Esophagus squamous epithelium (tissue), 5 donors: ENCODE measurements at places on chromosomes 2 and 18. TPM values are rescaled to one million over a fixed set of nuclear protein-coding genes. Genes with fewer than 3 reads are reported as not detected.

The CHAC2 gene
- 11.3 TPM for total RNA-seq

DNA sequence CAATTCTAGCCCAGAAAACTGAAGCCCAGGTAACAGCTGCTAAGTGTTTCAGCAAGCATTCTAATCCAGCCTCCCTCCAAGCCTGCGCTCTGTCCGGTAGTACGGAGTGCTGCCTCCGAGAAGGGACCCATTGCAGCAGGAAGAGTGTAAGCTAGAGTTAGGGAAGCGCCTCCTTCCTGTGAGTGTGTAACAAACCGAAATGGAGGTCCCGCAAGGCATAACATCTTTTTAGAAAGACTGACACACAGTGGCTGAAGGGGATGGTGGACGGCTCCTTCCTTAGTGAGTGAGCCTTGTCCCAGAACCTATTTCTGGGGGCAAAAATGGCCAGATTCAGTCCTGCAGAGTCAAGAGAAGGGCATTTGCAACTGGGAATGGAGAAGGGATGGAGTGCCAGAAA, 12.2 kb downstream of the PKDCC start:
- peak overlapping the region; percentile 31 for H3K27ac ChIP-seq
- no peaks in the 10 kb centered on the region for H3K27me3 ChIP-seq
- DNase-seq, result no peak
- peaks cover 10% of the 10 kb centered on the region for H3K4me1 ChIP-seq
- no peaks in the 10 kb centered on the region for H3K36me3 ChIP-seq
- no peak overlapping the region for H3K4me3 ChIP-seq

DNA sequence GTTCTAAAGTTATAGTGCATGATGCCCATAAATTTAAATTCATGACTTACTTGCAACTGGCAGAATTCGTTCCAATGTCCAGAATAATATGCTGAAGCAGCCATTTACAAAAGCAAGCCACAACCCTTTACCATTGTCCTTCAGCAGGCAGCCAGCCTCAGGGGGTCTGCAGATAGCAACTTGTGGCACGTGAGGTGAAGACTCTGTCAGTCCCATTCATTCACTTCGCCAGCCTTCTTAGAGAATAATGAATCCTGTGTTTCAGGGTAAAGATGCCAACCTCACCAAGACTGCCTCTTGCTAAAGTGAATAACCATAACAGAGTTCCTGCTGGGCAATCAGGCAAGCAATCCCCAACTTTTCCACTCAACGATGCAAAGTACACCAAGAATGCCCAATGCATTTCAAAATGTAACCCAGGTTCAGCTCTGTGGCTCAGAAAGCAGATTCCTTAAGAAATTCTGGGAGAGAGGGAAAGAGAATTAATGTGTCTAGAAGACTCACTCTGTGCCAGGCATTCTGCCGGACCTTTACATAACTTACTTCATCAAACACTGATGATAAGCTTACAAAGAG, 315.4 kb downstream of the NCKAP5 start:
- no peaks in the 10 kb centered on the region for H3K36me3 ChIP-seq
- no peaks in the 10 kb centered on the region for H3K4me1 ChIP-seq
- no peak for DNase-seq
- no peak overlapping the region for H3K4me3 ChIP-seq
- H3K27ac ChIP-seq, result no peak overlapping the region

DNA sequence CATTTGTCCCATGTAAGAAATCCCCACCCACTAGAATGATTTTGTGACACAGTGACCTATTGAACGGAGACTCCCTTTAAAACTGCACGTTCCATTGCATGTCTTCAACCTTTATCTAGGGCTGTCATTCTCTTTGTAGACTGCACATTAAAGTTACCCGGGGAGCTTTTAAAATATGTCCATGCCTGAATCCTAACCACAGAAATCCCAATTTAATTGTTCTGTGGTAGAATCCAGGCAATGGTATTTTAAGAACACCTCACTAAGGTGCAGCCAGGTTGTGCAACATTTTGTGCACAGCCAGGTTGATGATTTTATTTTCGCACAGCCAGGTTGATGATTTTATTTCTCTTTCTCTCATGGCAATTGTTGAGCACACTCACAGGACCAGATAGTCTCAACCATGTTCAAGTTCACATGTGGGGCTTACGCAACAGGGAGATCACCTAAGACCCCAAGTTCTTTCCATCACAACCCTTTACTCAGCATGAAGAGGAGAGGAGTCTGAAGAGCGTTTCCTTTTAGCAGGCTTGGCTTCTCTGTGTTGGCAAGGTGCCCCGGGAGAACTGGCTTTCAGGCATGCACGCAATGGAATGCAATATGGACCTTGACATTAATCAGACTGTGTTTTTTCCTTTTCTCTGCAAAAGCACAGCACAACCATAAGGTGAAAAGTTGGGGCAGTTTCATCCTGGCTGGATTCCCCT, 467.3 kb upstream of the ETAA1 start:
- H3K4me1 ChIP-seq, result peaks cover 6% of the 10 kb centered on the region
- H3K27ac ChIP-seq, result no peak overlapping the region
- H3K27me3 ChIP-seq, result no peaks in the 10 kb centered on the region
- no peak overlapping the region for H3K4me3 ChIP-seq
- H3K36me3 ChIP-seq, result no peaks in the 10 kb centered on the region

The PLEKHH2 gene
- 25.7 TPM for total RNA-seq

DNA sequence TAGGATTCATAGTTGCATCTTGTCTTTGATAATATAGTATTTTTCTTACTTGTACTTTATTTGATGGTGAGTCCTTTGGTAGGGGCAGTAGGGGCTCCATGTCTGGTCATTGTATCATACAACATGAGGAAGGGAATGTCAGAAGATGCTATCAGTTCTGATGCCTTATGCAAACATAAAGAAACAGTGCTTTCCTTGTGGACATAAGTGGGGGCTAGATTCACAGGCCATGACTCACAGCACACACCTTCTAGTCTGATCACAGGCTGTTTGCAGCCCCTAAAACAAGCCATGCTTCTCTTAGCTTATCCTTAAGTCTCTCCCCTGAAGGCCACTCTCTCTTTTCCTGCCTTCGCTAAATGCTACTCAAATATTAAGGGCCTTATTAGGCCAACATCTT, 10.7 kb upstream of the SLC14A1 start:
- no peaks in the 10 kb centered on the region for H3K36me3 ChIP-seq
- no peaks in the 10 kb centered on the region for H3K4me1 ChIP-seq
- no peak for DNase-seq
- no peak overlapping the region for H3K27ac ChIP-seq

DNA sequence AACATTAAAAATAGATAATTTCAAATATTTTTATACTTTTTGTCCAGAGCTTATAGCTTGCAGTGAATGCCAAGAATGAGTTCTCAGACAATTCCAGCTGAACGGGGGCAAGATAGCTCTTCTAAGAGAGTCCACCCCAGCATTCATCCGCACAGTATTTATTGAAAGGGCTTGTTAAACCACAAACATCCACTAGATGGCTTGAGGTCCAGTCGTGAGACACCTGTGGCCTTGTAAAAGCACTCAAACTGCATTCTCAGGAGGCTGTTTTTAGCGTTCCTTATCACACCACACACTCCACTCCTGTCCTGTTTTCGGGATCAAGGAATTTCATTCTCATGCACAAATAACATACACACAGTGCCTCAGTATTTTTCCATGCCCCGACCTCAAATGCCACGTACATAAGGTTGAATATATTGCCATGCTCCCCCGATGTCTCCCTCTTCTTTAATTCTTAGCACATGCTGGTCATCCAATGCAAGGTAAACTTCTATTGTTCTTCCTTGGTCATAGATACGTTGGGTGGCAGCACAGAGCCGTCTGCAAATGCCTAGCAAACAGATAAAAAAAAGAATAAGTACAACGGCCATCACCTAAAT, 47.4 kb downstream of the DNAJC10 start:
- H3K4me1 ChIP-seq, result no peaks in the 10 kb centered on the region
- no peaks in the 10 kb centered on the region for H3K27me3 ChIP-seq
- H3K36me3 ChIP-seq, result peaks cover 73% of the 10 kb centered on the region
- no peak overlapping the region for H3K4me3 ChIP-seq

The CTLA4 gene
- total RNA-seq, result 1.0 TPM

DNA sequence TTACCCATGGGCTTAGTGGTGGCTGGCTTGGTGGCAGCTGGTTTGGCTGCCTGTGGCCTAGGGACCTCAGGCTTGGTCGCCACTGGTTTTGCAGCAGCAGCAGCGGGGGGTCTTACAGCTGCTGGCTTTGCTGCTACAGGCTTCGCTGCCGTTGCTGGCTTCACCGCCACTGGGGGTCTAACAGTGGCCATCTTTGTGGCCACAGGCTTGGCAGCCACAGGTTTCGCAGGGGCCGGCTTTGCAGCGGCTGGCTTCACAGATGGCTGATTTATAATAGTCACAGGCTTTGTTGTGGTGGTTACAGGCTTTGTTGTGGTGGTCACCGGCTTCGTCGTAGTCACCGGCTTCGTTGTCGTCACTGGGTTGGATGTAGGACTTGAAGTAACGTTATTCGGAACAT, 77.8 kb downstream of the COL6A3 start:
- peak overlapping the region; percentile 34 for H3K27ac ChIP-seq
- no peaks in the 10 kb centered on the region for H3K27me3 ChIP-seq
- no peak for DNase-seq
- no peaks in the 10 kb centered on the region for H3K4me1 ChIP-seq
- peaks cover 55% of the 10 kb centered on the region for H3K36me3 ChIP-seq
- no peak overlapping the region for H3K4me3 ChIP-seq

- no peak for DNase-seq
- peaks cover 40% of the 10 kb centered on the region for H3K4me1 ChIP-seq
Observed at GRCh38 chr2:190649798-190650390, 1.0 kb downstream of the NAB1 start.

GRCh38 chr2:61786876-61787275, 67.0 kb downstream of the FAM161A start:
- no peaks in the 10 kb centered on the region for H3K36me3 ChIP-seq
- DNase-seq, result no peak
- H3K4me1 ChIP-seq, result no peaks in the 10 kb centered on the region
- H3K27me3 ChIP-seq, result peaks cover under 1% of the 10 kb centered on the region

- H3K4me1 ChIP-seq, result no peaks in the 10 kb centered on the region
- H3K27ac ChIP-seq, result no peak overlapping the region
- no peaks in the 10 kb centered on the region for H3K36me3 ChIP-seq
- no peak for DNase-seq
- H3K27me3 ChIP-seq, result no peaks in the 10 kb centered on the region
Observed at GRCh38 chr2:16635791-16636699, 29.6 kb downstream of the CYRIA start.

GRCh38 chr2:129347486-129348217, 631.8 kb upstream of the RAB6C start:
- H3K4me1 ChIP-seq, result no peaks in the 10 kb centered on the region
- H3K4me3 ChIP-seq, result no peak overlapping the region
- no peak overlapping the region for H3K27ac ChIP-seq
- no peak for DNase-seq
- H3K27me3 ChIP-seq, result no peaks in the 10 kb centered on the region

DNA sequence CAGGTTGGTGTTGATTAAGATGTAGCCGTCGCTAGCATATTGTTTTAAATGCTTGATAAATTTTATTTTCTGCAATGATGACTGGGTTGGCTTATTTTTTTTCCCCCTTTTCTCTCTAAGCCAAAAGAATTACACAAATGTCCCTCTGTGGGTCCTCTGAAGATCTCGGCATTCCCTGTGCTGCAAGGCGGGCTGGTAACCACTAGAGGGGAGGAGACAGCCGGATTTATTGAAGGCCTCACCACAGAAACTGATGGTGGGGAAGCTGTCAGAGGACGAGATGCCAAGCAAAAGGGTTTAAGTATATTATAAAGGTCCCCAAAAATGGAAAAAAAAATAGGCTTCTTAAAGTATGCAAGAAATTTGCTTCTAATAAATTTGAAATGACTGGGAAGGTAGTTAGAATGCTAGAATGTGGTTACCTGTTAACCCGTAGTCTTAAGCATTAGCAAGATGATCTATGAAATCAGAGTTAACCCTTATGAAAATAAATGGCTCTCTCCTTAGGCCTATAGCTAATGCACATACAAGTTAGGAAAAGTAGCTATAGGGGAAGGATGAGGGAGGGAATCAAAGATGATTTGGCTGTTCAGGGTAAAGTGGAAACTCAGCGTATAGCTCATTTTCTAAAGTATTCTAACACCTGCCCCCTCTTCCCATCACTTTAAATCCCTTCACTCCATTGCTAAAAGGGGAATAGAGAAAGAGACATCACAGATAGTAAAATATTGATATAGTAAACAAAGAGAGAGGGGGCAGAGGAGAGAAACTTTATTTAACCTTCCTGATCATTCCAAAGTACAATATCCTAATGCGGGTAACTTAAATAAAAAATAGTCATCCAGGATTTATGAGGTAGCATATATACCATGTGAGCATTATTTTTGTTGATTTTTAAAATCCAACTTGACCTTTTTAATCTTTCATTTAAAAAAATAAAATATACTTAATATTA, 894.5 kb upstream of the POU3F3 start:
- DNase-seq, result peak; percentile 0
- H3K27ac ChIP-seq, result no peak overlapping the region

DNA sequence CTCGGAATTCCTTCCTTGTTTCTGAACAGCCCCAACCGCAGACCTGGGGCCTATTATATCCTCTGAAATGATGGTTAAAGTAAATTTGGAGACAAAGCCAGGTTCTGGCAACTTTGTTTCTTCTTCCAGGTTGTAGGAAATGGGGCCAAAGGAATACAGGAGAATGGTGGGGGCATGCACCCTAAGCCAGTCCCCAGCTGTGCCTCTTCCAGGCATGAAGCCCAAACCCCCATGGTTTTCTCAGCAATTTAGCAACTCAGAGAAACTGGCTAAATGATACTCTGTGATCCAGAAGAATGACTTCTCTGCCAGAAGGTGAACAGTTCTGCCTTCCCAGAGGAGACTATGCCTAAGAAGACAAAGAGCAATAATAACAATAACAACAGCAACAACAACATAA, 635.0 kb upstream of the FANCL start:
- H3K36me3 ChIP-seq, result no peaks in the 10 kb centered on the region
- no peak overlapping the region for H3K27ac ChIP-seq
- H3K27me3 ChIP-seq, result no peaks in the 10 kb centered on the region
- H3K4me1 ChIP-seq, result no peaks in the 10 kb centered on the region
- H3K4me3 ChIP-seq, result no peak overlapping the region

DNA sequence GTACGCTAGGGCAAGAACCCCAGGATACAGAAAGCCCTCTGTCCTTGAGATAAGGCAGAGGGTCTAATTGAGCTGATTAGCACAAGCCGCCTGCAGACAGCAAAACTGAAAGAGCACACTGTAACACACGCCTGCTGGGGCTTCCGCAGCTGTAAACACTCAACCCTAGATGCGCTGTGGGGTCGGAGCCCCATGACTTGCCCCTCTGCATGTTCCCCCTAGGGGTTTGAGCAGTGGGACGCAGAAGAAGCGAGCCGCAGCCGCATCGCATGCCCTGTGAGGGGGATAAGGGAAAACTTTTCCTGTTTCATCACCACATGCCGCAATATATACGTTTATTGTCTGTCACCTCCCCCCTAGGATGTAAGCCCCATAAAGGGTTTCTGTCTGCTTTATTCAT, 384.6 kb downstream of the PLCL1 start:
- H3K27me3 ChIP-seq, result no peaks in the 10 kb centered on the region
- H3K36me3 ChIP-seq, result no peaks in the 10 kb centered on the region
- H3K4me1 ChIP-seq, result no peaks in the 10 kb centered on the region
- no peak overlapping the region for H3K27ac ChIP-seq

DNA sequence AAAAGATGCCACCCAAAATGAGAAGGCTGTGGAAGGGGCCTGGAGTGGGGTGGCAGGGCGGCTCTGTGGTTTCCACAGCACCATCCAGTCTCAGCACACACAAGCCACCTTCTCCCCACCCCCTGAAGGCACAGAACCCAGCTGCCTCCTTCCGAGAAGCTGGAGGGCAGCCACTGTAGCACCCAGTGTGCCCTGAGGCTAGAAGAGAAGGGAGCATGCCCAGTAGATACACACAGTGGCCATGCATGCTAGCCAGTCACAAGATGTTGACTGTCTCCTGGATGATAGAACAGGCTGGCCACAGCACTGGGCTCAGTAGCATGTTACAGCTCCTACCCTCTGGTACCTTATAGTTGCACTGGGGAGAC, 148.9 kb upstream of the EPAS1 start:
- DNase-seq, result no peak
- H3K4me3 ChIP-seq, result no peak overlapping the region
- no peak overlapping the region for H3K27ac ChIP-seq
